ENCODE measurements at places on chromosomes 7 and 10. TPM values are rescaled to one million over a fixed set of nuclear protein-coding genes. Genes with fewer than 3 reads are reported as not detected.

Gene RET
- 0.35 TPM for total RNA-seq

Gene FOXK1
- total RNA-seq: 20.6 TPM

Gene HEPACAM2
- not detected for total RNA-seq

Gene CC2D2B
- total RNA-seq: not detected

Gene PRSS1
- total RNA-seq: not detected

Gene C7orf33
- total RNA-seq: not detected

Gene NODAL
- not detected for total RNA-seq

Gene ADARB2
- total RNA-seq: not detected

Gene SERPINE1
- 1,123 TPM for total RNA-seq
